ENCODE measurements at places on chromosomes 1 and 21.

GRCh38 chr1:208235356-208235981 lies 8.7 kb downstream of the PLXNA2 start:
- DNase-seq, result no peak

DNA sequence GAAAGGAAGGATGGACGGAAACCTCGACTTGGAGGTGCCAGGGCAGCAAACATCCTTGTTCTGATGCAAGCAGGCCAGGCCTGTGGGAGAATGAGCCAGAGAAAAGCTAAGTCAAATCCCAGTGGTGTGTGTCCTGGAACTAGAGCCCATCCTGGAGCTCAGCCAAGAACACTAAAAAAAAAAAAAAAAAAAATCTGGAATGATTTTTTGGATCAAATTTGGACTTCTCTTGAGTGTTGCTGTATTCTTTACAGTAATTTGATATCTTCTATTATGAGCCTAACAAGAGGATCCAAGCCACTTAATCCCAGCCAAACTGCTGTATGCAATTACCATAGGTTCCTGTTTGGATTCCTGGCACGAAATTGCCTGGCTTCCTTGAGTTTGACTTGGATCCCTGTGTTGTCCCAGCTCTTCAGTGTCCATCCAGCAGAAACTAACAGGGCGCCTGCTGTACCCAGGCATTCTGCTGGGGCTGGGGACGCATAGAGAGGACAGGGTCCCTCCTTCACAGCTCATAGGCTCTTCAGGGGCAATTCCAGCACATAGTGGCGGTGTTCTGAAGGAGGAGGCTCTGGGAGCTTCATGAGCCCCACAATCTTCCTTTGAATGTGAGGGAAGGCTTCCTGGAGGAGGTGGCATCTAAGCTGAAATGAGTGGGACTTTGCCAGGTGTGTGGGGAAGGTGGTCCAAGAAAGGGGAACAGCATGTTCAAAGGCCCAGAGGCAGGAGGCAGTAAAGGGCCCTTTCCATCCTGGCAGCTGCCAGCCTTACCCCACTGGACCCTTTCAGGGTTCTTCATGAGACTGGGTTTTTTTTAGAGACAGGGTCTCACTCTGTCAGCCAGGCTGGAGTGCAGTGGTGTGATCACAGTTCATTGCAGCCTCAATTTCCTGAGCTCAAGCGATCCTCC lies 24.7 kb downstream of the EPHX1 start:
- no peak for DNase-seq

DNA sequence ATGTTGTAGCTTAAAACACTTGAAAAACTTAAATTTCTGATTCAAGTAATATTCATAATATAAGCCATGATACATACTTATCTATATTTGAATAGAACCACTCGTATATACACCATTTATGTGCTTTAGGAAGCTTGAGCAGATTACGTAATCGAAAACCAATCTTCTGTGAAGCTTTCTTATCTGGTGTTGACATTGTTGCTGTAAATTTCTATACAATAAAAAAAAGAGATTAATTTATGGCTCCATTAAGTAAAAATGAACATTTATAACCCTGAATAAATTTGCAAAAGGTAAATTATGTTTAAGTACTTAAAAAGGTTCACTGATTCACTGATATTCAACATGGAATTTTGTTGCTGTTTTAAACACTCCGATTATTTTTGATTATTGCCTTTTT lies 21.4 kb downstream of the LIN9 start:
- DNase-seq, result no peak

GRCh38 chr1:1833916-1834325 lies 55.7 kb upstream of the NADK start:
- DNase-seq, result no peak

GRCh38 chr1:67791686-67792085 lies 41.6 kb downstream of the GNG12 start:
- no peak for DNase-seq

GRCh38 chr1:33872683-33873082 lies 8.8 kb downstream of the HMGB4 start:
- DNase-seq, result no peak

DNA sequence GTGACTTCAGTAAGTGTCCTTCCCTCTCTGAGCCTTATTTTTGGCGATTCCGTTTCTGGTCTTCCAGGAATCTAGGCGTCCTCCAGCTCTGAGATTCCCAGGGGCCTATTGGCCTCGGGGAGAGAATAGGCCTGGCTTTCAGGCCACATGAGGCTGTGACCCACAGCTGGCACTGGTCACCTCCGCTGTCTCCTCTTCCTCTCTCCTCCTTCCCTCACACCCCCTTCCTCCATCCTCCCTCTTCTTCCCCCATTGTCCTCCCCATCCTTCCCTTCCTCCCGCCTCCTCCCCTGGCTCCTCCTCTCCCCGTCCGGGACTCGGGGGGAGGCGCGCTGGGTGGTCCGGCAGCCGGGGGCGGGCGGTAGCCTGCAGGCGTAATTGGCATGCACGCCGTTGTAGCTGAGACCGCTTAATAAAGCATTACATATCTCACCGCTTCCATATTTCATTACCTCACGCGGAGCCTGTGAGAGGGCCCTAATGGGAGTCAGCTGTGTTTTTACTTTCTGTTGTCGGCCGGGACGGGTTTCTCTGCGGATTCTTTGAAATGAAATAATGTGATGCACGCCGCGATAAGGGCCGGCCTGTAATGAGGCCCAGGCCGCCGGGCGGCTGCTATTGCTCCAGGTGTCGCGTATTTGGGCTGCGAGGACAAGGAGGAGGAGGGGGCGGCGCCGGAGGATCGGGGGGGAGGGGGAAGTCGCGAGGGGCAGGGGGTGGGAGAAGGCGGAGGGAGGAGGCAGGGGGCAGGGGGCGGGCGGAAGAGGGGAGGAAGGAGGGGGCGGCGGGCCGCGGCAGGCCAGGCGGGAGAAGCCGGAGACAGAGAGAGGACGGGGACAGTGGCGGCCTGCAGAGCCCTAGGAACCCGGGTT lies 95.3 kb downstream of the FOXD2 start:
- no peak for DNase-seq

DNA sequence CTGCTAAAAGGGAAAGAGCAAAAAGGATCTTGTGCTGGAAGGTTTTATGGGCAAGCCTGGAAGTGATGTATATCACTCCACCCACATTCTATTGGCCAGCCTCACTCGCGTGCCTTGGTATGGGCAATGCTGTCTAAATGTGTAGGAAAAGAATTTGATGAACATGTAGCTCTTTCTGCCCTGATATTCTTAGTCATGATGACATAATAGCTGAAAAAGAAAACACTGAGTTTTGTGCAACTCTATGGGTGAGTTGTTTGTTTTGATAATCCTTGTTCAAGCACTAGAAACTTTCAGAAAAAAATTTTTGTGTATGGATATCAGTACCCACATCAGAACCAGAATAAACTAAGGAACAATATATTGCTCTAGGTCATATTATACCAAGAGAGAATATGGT lies 231.5 kb upstream of the ST6GALNAC5 start:
- no peak for DNase-seq

All from stimulated activated CD8-positive, alpha-beta memory T cell treated with anti-CD3 and anti-CD28 coated beads, Interleukin-4, amount 100 ng/mL, for 4 hours (primary cell).